ENCODE measurements at places on chromosomes 1 and 21.

GRCh38 chr21:44552681-44553080 is 1.4 kb upstream of the KRTAP10-2 start:
- DNase-seq: no peak

GRCh38 chr1:161899091-161899490 is 124.6 kb downstream of the OLFML2B start:
- no peak for DNase-seq

GRCh38 chr1:164588516-164589341 is 29.7 kb downstream of the PBX1 start:
- no peak for DNase-seq

DNA sequence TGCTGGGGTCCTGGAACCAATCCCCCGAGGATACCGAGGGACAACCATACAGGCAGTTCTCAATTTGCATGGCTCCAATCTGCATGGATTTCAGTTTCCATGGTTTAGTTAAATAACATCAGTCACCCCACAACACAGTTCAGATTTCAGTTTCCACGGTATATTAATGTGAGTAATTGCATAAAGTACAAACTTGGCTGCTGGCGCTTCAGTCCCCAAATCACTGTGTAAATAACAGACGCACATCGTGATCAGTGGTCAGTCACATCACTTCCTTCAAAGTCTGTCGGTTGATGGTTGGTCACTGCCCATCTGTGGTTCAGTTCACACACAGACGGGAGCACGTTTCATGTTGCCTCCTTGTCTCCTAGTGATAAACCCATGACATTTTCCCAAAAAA is 66.4 kb upstream of the LPGAT1 start:
- no peak for DNase-seq

- no peak for DNase-seq
Observed at GRCh38 chr1:155130272-155131006, 2.8 kb downstream of the EFNA1 start.

DNA sequence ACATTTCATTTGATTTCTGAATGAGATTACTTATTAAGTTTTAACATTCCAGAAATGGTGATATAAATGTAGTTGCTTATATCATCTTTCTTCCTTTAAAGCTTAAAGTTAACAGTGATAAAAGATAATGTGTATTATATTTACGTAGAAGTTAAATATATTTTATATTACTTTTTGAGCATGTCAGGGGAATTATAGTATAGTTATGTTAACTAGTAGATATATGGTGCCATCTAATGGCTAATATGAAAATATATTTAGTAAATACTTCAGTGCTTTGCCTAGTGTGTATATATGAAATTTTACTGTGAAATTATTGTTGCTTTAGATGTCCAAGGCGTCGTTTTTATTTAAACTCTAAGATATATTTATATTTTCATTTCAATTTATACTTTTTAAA is 51.5 kb downstream of the SYT14 start:
- DNase-seq: no peak

DNA sequence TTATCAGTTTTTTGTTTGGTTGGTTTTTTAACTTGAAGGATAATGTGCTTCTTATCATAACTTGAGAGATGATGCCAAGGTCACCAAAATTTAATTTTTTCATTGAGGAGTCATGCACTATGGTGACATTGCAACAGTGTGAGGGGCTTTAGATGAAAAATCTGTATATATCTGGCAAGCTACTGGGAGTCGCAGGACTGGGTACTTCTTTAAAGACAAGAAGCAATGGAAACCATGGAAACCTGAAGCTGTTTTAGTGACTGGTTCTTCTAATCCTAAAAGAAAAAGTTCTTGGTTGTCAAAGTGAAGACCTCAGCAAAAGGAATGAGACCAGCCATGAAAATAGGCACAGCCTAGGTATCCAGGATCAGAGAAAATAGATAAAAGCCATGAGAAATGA is 31.1 kb downstream of the ZC3H11B start:
- DNase-seq: no peak

DNA sequence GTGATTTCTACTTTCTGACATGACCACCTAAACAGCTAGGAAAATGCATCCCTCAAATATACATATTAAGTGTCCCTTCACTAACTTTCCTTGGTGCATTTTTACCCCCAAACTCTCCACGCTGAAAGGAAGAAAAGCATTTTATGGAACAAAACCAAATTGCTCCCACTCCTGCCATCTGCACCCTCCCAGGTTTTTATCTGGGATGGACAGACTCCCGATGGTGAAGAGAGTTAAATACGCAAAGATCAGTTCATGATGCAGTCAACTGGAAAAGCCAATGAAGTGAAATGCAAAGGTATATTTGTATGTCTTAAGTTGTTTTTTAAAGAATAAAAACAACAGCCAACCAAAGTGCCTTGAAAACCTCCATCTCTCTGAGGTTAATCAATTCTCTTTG is 2.7 kb downstream of the DSTYK start:
- DNase-seq: no peak

- no peak for DNase-seq
Observed at GRCh38 chr21:34771512-34772028, 102.8 kb downstream of the CLIC6 start.

- no peak for DNase-seq
Observed at GRCh38 chr1:159889202-159889601, 10.8 kb downstream of the CFAP45 start.

DNA sequence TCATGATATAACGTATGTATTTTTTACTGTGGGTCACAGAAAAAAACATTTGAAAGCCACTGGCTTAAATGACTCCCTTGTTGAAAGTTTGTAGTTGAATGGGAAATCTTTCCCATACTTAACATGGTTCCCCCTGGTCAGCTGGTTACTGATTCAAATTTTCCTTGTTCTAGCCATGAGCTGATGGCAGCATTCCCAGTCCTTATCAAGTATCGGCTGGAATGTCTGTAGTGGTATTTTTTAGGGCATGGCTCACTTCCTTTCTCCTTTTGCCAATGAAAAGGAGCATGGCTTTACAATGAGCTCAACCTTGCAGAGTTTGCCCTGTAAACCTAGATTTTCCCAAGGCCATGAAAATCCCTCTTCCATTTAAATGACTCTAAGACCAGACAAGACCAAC is 55.7 kb downstream of the GIPC2 start:
- DNase-seq: no peak

- no peak for DNase-seq
Observed at GRCh38 chr1:58505286-58505685, 41.2 kb downstream of the OMA1 start.

DNA sequence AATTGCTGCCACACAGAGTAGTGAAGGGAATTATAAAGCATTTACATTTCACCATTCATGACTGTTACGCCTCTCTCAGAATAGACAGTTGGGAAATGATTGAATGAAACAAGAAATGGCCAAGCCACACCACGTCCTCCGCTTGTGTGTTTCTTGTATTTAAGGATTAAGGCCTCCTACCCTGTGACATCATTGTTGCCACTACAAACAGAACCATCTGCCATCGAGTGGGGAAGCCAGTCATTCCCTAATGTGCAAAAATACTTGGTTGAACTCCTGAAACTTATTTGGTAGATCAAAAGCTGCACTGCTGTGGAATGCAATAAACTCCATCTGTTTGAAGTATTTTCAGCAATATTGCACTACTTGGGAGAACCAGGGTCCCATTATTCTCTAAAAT is 99.0 kb upstream of the C1orf105 start:
- DNase-seq: no peak

DNA sequence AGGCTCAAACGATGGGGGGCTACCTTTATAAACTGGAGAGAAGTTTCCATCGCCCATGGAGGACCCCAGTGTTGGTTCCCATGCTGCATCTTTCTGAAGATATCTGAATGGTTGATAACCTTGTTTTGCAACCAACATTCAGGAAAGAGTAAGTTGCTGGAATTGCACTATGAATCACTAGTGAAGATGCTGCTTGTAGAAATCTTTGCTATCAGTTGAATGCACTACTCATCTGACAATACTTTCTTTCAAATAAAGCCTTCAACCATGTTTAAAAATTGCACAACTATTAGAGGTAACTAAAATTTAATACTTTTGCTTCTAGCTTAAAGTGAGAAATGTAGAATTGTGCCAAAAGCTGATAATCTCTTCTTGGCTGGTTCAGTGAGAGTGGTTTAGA is 86.8 kb upstream of the HIVEP3 start:
- no peak for DNase-seq

DNA sequence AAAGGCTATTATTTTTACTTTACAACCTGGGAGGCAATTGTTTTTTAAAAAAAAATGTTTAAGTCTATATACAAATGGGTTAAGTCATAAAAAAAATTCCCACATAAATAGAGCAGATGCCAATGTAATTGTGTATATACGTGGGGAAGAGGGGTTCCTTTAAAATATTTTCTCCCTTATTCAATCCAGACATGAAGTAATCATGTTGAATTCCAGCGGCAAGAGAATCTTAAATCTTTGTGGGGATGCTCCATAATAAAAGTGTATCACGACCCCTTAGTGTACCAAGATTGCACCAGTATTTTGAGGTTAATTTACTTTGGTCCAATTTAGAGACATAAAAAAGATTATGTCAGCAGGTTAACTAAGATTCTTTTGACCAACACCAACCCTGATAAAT is 62.1 kb downstream of the ARID4B start:
- no peak for DNase-seq

GRCh38 chr1:234613128-234613875 is 3.3 kb upstream of the IRF2BP2 start:
- DNase-seq: no peak

GRCh38 chr1:67460676-67461500 is 30.7 kb upstream of the SERBP1 start:
- DNase-seq: no peak
